GM20000 (cell line): ENCODE measurements at places on chromosomes 6 and 20.

GRCh38 chr6:106154326-106154725 lies 68.2 kb downstream of the PRDM1 start:
- DNase-seq, result no peak

GRCh38 chr20:46702447-46703203 lies 6.8 kb upstream of the SLC2A10 start:
- DNase-seq, result no peak

DNA sequence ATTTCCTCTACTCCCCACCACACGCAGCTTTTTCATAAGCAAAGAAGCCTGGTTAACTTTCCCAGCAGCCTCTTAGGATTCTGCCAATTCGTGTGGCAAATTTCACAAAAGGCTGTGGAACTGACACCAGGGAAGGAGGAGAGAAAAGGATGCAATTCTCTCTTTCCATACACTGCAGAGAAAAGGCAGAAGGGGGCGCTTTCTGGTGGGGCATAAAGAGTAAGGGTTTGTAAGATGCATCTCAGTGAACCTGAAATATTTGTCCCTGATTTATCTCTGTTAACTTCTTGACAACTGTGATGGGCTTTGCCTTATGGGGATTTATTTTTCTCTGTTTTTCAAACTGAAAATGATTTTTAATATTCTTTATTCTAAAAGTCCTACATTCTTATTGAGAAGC lies 45.5 kb upstream of the GLP1R start:
- DNase-seq, result no peak

DNA sequence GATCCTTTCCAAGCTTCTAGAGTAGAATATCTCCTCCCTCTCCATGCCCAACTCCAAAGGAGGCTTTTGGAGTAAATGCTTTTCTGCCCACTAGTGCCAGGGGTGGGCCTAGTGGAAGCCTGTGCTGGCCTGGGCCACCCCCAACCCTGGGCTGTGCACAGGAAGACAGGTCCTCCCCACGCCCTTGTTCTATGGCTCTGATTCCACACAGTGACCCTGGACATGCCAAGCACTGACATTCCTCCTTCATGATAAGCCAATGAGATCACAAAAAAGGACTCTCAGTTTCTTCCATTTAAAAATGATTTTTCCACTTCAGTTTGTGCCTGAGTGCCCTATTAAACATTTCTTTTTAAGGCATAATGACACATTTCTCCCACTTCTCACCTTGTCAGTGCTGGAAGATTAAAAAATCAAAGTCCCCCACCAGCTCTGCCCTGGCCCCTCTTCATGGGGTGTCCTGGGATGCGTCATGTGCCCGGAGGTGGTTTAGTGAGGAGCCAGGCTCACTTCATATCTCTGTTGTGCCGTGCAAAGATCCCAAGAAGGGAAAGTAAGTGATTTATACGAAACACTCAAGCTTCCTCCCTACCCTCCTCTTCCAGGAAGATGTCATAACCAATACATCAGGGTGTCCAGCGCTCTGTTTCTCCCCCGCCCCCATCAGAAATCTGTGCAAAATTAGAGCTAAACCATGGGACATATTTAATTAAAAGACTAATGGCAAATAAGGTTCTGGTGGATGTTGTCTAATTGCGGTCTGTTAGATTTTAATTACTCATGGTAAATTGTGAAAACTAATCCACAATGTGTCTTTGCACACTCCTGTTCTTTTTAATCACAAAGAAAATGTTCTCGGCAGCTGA lies 255.0 kb downstream of the NRN1 start:
- DNase-seq, result no peak

DNA sequence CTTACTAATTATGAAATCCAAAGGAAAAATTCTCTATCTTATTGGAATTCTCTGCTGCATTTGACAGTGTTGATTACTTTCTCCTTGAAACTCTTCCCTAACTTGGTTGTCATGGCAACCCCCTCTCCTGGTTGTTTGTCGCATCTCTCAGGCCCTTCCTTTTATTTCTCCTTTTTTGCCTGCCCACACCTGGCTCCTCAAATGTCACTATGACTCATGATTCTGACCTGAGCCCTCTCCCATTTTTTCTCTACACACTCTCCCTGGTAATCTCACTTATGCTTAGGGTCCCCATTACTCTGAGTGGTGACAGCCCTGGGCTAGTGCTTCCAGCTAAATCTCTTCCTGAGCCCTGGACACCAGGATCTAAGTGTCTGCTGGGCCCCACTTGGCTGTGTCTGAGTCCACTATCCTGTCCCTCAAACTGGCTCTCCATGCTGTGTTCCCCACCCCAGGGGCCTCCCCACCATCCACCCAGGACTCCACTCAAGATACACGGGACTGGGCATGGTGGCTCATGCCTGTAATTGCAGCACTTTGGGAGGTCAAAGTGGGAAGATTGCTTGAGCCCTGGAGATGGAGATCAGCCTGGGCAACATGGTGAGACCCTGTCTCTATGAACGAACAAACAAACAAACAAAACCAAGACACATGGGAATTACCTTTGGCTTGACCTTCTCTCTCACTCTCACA lies 16.5 kb upstream of the NNAT start:
- no peak for DNase-seq

- DNase-seq, result no peak
Measured at GRCh38 chr20:34058831-34059230, 53.2 kb downstream of the EIF2S2 start.

DNA sequence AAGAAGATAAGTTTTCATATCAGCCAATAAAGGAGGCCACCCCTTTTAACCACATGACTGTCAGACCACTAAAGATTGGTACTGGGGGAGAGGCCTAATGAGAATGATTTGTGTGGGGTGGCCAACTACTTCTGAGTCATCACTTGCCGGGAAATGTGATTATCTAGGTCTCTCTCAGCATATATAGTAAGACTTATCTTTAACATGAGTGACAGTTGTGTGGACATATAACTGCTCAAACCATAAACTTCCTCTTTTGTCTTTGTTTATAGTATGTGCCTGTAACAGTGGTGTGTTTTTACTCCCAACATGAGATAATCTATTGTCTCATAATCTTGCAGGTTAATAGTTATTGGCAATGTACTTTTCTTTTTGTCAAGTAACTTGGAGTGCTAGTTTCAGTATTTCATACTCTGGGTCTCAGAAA lies 312.4 kb downstream of the CDKAL1 start:
- DNase-seq, result peak; percentile 16

DNA sequence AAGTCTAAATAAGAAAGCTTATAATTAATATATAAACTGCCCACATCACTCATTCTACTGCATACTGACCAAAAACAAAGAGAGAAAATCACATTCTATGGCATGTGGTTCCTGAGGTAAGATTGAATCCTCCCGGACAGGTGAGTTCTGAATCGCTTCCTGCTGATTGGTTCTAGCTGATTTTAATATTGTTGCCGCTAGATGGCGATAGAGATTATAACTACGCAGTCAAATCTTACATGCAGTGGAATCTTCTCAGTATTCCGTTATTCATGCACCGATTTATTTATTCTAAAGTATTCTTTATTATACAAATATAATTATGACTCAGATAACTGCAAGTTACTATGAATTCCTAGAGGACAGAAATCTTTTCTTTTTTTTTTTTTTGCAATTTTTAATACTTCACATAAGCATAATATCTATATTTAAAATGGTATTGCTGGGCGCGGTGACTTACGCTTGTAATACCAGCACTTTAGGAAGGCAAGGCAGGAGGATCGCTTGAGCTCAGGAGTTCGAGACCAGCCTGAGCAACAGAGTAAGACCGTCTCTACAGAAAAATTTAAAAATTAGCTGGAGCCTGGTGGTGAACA lies 24.2 kb upstream of the TMX4 start:
- peak; percentile 52 for DNase-seq
